Hematopoietic multipotent progenitor cell treated with erythropoietin and hydrocortisone succinate and interleukin-3 and kit ligand, for 15 days (in vitro differentiated cells): ENCODE measurements at places on chromosomes 16 and 17.

- no peak for DNase-seq
These were observed 34.4 kb upstream of the MNT start for GRCh38 chr17:2435181-2435741.

GRCh38 chr16:74279266-74279665, 17.3 kb upstream of the PSMD7 start:
- no peak for DNase-seq

- no peak for DNase-seq
These were observed 28.1 kb downstream of the VWA3A start for GRCh38 chr16:22120440-22120839.

GRCh38 chr16:24609740-24610415, 70.5 kb downstream of the RBBP6 start:
- no peak for DNase-seq

DNA sequence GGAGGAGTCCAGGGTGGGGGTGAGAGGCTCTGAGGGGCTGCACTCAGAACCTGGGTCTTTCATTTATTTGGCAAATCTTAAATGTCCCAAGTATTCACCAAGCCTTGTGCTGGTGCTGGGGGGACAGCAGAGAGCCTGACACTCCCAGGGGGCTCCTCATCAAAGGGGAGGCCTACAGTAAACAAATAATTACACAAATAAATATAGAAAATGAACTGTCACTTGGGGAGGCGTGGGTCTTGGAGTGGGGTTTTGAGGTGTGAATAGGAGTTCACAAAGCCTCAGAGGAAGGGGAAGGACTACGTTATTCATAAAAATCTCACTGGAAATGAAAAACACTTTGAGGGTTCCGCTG, 15.2 kb upstream of the PRM1 start:
- DNase-seq = no peak

DNA sequence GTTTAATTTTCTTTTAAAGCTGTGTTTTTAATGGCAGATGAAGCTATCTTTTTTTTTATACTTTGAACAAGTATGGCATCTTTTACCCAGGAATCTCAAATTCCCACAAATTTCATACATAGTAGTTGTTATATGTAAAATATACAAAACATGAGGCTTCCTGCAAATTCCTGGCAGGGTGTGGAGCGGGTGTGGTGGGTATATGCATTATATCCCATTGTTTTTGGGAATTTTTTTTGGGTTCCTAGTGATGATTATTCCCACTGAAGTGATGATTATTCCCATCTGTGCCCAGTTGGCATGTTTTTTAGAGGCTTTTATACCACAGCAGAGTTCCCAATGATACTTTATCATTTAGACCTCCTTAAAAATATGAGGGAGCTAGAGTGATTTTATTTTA, 320.4 kb downstream of the ZFHX3 start:
- no peak for DNase-seq

DNA sequence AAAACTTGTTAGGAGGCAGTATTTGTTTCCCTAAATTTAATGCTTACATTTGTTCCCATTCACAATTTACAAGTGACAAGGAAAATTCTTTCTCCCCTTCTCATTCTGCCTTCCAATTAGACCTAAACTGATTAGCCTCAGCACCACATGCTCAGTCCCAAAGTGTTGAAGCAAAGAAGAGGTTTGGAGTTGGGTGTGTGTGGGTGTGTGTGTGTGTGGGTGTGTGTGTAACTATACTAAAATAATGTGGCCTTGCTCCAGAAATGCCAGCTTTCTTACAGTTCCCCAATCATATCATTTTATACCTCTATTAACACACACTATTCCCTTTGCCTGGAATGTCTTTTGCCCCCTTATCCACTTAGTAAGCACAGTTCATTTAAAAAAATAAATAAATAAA, 6.9 kb upstream of the UTP6 start:
- no peak for DNase-seq
